LNCaP clone FGC (cell line): ENCODE measurements at places on chromosomes 5 and 9.

GRCh38 chr5:64947031-64947430 is 178.3 kb downstream of the CWC27 start:
- peak; percentile 77 for DNase-seq

- no peak for DNase-seq
Measured at GRCh38 chr5:34866989-34867471, 28.1 kb downstream of the TTC23L start.

GRCh38 chr5:691817-692528 is 1.2 kb downstream of the TPPP start:
- DNase-seq = no peak

- no peak for DNase-seq
Measured at GRCh38 chr5:402615-403359, 40.2 kb upstream of the EXOC3 start.

DNA sequence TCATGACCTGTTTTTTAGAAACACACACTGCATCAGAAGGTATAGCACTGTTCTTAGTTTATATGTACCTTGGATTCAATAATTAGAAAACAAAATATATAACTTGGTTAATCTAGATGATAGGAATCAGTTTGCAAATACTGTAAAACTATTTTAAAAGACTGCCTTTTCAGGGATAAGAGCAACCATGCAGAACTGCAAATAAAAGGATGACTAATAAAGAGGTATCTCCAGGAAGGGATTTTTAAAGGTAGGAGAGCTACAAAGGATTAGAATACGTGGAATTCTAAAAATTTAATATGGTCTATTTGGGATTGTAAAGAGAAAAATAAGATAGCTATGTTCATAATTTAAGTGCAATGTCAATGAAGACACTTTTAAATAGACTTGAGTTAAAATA is 9.4 kb downstream of the GABRA1 start:
- DNase-seq = peak; percentile 64

DNA sequence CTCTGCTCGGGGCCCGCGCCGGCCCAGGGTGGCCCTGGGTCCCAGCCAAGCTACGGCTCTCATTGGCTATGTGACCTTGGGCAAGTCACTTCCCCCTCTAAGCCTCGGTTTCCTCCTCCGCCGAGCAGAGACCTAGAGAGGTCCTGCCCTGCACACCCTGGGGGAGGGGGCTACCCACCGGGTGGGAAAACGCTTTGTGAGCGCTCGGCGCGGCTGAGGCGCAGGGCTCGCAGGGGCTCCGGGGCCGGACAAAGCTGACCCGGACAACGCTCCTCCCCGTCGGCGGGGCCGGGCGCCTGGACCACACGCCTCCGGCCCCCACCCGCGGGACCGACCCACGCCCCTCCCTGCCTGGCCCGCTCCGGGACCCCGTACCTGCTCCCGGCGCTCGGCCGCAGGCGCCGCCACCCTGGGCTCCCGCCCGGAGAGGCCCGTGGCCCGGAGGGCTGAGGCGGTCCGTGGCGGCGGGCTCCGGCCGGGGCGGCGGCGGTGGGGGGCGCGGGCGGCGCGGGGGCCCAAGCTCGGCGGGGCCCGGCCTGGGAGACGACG is 85.7 kb upstream of the MELK start:
- no peak for DNase-seq
